ENCODE measurements at places on chromosomes 1 and 21.

GRCh38 chr1:167777269-167777650 lies 55.5 kb downstream of the MPZL1 start:
- DNase-seq, result no peak

- DNase-seq, result no peak
Observed at GRCh38 chr21:38667291-38667870, 138.3 kb upstream of the ETS2 start.

DNA sequence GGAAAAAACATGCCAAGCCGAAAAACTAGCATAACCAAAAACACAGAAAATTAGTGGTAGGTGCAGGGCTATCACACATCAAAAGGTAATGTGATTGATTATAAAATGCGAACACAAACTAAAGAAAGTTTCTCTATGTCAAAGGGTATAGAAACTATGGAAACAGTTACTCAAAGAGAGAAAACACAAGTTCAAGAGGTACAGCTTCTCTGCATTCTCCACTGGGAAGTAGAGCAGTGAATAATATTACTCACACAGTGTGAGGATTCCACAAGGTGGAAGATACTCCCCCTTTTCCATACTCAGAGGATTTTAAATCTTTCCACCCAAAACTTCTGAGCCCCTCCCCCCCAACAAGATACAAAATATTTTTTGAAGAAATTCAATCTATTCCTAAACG lies 18.6 kb downstream of the AKT3 start:
- DNase-seq, result no peak

DNA sequence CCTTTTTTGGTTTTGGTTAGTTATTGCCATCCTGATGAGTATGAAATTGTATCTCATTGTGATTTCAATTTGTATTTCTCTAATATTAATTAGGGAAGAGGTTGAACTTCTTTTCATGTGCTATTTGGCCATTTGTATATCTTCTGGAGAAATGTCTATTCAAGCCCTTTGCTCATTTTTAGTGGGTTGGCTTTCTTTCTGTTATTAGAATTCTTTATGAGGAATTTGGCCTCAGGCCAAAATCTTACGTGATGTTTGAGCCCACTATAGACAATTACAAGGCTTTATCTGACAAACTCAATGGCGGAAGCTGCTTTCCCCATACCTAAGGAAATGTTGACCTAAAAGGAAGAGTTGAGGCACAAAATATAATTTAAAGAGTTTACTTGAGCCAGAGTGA lies 32.9 kb downstream of the IVNS1ABP start:
- DNase-seq, result no peak

GRCh38 chr1:25209516-25209915 lies 22.8 kb downstream of the SYF2 start:
- DNase-seq, result no peak

Measured in DMS153 (cell line).